ENCODE measurements at places on chromosomes 5 and 9.

GRCh38 chr5:96074870-96075269, 113.2 kb upstream of the ELL2 start:
- DNase-seq: no peak

DNA sequence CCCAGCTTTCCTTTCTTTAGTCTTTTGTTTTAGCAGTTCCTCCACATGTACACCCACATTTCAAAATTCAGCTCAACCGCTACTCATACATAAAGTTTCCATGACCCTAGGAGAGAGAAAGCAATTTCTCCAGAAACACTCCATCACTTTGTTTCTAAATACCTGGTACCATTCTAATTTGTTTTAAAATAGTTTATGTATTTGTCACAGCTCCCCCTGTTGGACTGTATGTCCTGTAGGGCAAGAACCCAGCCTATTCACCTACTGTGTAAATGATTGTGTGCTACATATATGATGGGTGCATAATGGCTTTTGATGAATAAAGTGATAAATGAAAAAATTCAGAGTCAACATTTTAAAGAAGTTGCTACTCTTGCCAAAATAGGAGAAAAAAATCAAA, 139.1 kb downstream of the COX7C start:
- DNase-seq: no peak

DNA sequence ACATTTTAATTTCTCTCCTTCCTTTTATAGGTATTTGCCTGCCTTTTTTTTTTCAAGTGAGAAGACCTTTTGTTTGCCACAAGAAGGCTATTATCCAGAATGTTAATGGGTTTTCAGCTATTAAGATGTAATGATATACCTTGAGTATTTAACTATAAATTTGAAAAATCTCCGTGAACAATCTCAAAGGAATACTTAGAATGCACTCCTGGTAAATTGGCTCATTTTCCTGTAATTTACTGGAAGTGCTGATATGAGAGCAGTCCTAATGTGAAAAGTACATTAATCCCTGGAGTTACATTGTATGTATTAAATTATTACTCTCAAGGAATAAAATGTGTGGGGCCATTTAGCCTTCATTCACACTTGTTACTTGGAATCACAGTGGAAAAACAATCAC, 32.4 kb downstream of the AOPEP start:
- no peak for DNase-seq

DNA sequence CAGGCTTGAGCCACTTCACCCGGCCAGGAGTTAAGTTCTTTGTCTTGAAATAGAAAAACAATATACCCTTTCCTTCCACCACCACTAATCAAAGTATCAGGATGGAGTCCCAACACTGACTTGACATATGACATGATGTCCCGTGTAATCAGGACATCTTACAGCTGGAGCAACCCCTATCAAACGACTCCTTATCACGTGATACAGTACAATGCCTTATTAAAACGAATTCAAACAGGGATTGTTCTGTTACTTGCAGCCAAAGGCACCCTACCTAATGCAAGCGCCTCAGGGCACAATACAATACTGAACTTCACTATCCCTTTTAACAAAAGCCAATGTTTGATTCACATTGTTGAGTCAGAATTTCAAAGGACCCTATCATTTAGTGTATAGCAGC, 261.3 kb downstream of the SLIT3 start:
- no peak for DNase-seq

- DNase-seq: no peak
Measured at GRCh38 chr5:107668154-107669095, 2.3 kb downstream of the EFNA5 start.

GRCh38 chr9:2161661-2162060, 146.5 kb downstream of the SMARCA2 start:
- DNase-seq: no peak

GRCh38 chr5:58579781-58580180, 3.1 kb upstream of the RAB3C start:
- DNase-seq: no peak

DNA sequence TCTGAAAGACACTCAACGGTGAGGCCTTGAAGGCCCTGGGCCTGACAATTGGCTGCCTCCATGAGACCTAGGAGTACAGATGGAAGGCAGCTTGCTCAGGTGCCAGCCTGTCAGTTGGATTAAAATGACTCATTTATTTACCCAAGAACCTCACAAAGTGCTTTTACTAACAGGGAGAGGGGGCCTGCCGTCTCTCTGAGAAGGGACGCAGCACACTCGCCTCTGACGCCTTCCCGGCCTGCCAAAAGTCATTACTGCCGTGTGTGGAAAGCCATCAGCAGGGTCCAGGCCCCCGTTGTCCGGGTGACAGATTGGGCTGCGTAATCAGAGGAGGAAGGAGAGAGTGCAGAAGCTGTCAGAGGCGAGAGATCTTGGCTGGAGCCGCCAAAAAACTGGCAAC, 32.4 kb downstream of the DDX31 start:
- DNase-seq: no peak
